Activated naive CD4-positive, alpha-beta T cell treated with anti-CD3 and anti-CD28 coated beads, Interleukin-2, amount 10 ng/mL, durations not matched to agents 7 days and 5 days (primary cell): ENCODE measurements at places on chromosomes 12 and 14.

- H3K27me3 ChIP-seq, result peaks cover 4% of the 10 kb centered on the region
- no peak overlapping the region for H3K4me3 ChIP-seq
- peaks cover 62% of the 10 kb centered on the region for H3K4me1 ChIP-seq
- peaks cover 14% of the 10 kb centered on the region for H3K36me3 ChIP-seq
Observed at GRCh38 chr14:68965261-68965761, 13.8 kb downstream of the ACTN1 start.

GRCh38 chr12:1553987-1554982 lies 40.1 kb downstream of the FBXL14 start:
- peaks cover 23% of the 10 kb centered on the region for H3K27me3 ChIP-seq
- no peak overlapping the region for H3K4me3 ChIP-seq
- no peak overlapping the region for H3K27ac ChIP-seq
- no peaks in the 10 kb centered on the region for H3K4me1 ChIP-seq
- no peaks in the 10 kb centered on the region for H3K36me3 ChIP-seq

DNA sequence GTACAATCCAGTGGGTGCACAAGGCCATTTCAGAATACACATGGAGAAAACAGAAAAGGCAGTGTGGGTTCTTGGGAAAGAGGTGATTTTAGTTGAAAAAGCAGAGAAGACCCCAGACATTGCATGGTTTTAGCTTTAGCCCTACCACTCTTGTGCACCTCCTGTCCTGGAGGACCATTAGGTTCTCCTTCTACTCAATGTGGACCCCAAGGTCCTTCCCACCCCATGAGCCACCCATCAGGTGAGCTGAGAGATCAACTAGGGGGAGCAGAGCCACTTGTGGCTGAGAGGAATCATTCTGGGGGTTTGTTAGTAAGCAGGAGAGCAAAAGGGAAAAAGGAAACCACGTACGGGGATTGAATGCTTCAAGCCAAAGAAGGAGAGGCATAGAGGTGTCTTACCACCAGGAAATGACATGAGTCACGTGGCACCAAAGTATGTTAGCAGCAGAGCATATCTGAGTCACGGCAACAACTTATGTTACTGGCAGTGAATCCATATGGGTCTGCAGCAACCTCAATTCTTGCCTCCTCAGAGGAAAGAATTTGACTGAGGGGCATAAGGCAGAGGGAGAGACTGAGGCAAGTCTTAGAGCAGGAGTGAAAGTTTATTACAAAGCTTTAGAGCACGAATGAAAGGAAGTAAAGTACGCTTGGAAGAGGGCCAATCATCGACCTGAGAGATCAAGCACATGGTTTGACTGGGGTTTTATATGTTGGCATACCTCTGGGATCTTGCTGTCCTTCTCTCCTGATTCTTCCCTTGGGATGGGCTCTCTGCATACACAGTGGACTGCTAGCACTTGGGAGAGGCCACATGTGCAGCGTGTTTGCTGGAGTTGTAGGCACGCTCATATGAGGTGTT lies 73.9 kb downstream of the HSD17B6 start:
- no peaks in the 10 kb centered on the region for H3K36me3 ChIP-seq
- H3K4me1 ChIP-seq, result peaks cover 18% of the 10 kb centered on the region
- no peak overlapping the region for H3K4me3 ChIP-seq
- DNase-seq, result peak; percentile 54
- peak overlapping the region; percentile 75 for H3K27ac ChIP-seq

GRCh38 chr14:103216399-103216798 lies 93.1 kb downstream of the TNFAIP2 start:
- H3K36me3 ChIP-seq, result no peaks in the 10 kb centered on the region
- peaks cover 43% of the 10 kb centered on the region for H3K27me3 ChIP-seq
- no peak overlapping the region for H3K27ac ChIP-seq
- no peak overlapping the region for H3K4me3 ChIP-seq
- no peak for DNase-seq
- H3K4me1 ChIP-seq, result no peaks in the 10 kb centered on the region

GRCh38 chr12:79366374-79366773 lies 324.4 kb downstream of the PAWR start:
- H3K27ac ChIP-seq, result no peak overlapping the region
- DNase-seq, result no peak

DNA sequence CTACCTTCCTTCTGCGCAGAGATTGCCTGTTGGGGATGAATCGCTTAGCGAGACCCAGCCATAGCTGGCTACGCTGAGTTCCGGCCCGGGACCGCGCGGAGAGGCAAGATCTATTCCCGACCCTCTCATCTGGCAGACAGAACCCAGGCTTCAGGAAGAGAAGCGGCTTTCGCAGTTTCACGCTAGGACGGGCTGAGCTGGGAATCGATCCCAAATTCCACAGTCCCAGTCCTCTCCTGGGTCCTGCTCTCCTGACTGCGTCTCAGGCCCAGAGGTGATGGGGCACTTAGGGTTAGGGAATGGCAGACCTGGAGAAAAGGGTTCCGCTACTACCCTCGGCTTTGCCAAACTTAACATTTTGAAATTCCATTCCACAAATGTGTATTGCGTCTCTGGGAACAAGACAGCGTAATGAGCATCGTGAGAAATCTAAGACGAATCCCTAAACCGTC lies 2.8 kb downstream of the PTPN21 start:
- peaks cover 76% of the 10 kb centered on the region for H3K27me3 ChIP-seq
- no peak for DNase-seq
- no peak overlapping the region for H3K27ac ChIP-seq
- peaks cover 31% of the 10 kb centered on the region for H3K4me1 ChIP-seq
- H3K36me3 ChIP-seq, result no peaks in the 10 kb centered on the region

DNA sequence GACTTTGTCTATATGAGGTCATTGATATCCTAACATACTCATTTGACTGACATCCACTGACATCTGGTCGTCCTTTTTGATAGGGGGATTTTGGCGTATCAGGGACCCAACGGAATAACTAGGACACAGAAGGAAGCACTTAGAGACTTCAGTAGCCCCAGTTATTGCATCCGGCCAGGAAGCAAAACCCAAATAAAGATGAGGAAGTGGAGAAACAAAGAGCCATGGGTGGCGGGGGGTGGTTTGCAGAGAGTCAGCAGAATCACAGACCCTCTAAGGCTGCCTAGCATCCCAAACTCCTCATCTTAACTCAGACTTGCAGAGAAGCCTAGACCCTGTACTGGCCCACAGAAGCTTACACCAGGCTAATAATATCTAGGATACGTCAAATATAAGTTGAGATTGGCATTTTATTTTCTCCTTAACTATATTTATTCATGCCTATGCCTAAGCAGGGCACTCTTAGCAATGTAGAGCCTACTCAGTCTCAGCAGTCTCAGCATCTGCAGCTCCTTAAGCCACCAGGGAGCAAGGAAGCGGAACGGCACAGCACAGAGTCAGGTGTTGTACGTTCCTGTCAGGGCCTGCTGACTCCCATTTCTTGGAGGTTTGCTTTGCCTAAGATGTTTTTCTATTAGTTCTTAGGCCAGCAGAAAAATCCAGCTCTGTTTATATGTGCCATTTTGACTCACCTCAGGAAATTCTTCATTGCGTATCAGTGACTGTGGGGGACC lies 45.1 kb downstream of the KCNA1 start:
- H3K4me3 ChIP-seq, result no peak overlapping the region
- DNase-seq, result no peak
- no peaks in the 10 kb centered on the region for H3K4me1 ChIP-seq
- no peak overlapping the region for H3K27ac ChIP-seq

DNA sequence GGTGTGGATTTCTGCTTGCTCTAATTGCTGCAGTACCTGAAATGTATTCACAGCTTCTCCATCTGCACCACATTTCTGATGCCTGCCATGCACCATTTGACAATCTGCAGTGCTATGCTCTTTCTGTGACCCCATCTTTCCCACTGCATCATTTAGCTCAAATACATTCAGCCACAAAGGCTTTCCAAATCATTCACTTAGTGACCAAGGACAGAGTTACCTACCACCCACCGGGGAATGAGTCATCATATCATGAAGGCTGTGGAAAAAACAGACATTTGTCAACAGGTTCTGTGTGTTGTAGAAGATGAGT lies 465.5 kb upstream of the ATP2B1 start:
- H3K4me3 ChIP-seq, result no peak overlapping the region
- no peak overlapping the region for H3K27ac ChIP-seq
- no peaks in the 10 kb centered on the region for H3K36me3 ChIP-seq
- peaks cover 3% of the 10 kb centered on the region for H3K27me3 ChIP-seq
- DNase-seq, result no peak

GRCh38 chr14:35403114-35403602 lies 1.4 kb downstream of the NFKBIA start:
- peak overlapping the region; percentile 88 for H3K4me3 ChIP-seq
- no peak for DNase-seq
- H3K36me3 ChIP-seq, result peaks cover 45% of the 10 kb centered on the region
- H3K27me3 ChIP-seq, result peaks cover 4% of the 10 kb centered on the region

GRCh38 chr12:31527083-31527482 lies 63.9 kb downstream of the DENND5B start:
- no peaks in the 10 kb centered on the region for H3K27me3 ChIP-seq
- no peak overlapping the region for H3K4me3 ChIP-seq
- no peak for DNase-seq
- H3K4me1 ChIP-seq, result no peaks in the 10 kb centered on the region

GRCh38 chr12:126160912-126161311 lies 1095.7 kb downstream of the AACS start:
- no peaks in the 10 kb centered on the region for H3K36me3 ChIP-seq
- H3K27ac ChIP-seq, result no peak overlapping the region
- H3K4me1 ChIP-seq, result no peaks in the 10 kb centered on the region
- no peak overlapping the region for H3K4me3 ChIP-seq

DNA sequence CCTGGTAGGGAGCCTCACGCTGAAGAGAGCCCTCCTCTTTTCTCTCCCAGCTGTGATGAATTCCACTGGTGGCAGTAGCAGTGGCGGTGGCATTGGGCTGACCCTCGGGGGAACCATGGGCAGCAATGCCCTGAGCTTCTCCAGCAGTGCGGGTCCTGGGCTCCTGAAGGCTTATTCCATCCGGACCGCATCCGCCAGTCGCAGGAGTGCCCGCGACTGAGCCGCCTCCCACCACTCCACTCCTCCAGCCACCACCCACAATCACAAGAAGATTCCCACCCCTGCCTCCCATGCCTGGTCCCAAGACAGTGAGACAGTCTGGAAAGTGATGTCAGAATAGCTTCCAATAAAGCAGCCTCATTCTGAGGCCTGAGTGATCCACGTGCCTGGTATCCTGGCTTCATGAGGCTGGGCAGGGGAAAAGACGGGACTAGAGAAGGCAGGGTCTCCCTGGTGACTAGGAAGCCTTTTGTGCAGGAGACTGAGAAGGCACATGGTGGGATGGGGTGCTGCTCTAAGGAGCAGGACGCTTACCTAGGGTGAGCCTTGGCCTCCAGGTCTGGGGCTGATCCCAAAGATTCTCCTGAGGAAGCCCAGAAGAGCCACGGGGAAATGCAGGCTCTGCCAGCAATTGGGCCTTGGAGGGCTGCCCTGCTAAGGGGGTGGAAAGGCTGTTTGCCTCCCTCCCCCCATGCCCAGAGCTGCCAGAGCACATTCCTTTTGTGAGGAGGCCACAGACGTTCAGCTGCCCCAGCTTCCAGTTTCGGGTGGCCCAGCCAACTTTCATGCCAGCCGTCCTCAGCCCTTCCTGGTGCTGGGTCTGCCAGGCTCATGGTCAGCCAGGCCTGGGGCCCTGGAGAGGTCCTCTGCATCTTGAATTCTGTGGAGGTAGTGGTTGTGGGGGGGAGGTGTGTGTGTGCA lies 15.8 kb downstream of the KRT7 start:
- H3K4me3 ChIP-seq, result no peak overlapping the region
- H3K4me1 ChIP-seq, result peaks cover 81% of the 10 kb centered on the region
- no peak overlapping the region for H3K27ac ChIP-seq
- H3K27me3 ChIP-seq, result peaks cover 33% of the 10 kb centered on the region
- peaks cover 20% of the 10 kb centered on the region for H3K36me3 ChIP-seq

DNA sequence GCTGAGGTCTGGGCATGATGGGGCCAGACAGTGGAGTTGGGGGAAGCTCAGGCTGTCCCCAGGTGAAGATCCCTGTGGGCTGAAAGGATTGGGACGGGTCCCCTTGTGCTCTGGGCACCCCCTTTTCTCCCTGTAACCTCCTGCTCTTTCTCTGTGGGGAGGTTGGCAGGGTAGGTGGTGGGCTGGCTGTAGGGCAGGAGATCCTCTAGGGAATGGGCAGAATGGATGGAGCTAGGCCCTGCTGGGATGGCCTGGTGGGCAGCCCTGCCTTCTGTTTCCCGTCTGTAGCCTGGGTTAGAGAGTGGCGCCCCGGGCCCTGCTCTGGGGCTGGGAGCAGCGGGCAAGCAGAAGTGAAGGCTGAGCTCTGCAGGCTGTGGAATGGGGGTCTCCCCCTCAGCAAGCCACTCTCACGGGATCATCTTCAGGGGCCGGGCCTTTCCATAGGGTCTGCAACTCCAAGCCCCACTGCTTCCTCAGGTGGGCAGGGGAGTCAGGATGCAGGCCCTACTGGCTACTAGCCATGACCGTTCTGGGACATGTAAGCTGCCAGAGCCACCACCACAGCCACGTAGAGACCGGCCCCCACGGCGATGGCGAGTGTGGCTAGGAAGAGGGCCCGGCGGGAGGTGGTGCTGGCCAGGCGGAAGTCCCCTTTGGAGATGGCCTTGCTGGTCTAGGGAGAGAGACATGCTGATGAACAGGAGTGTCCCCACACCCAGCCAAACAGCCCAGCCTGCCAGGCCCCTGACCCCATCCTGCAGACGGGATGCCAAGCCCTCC lies 18.8 kb downstream of the SYNDIG1L start:
- no peak for DNase-seq
- H3K4me1 ChIP-seq, result peaks cover 11% of the 10 kb centered on the region
- H3K4me3 ChIP-seq, result no peak overlapping the region
- H3K27ac ChIP-seq, result no peak overlapping the region
- H3K36me3 ChIP-seq, result no peaks in the 10 kb centered on the region
- peaks cover 13% of the 10 kb centered on the region for H3K27me3 ChIP-seq

- no peaks in the 10 kb centered on the region for H3K36me3 ChIP-seq
- no peak overlapping the region for H3K27ac ChIP-seq
- H3K4me3 ChIP-seq, result no peak overlapping the region
- no peaks in the 10 kb centered on the region for H3K4me1 ChIP-seq
Observed at GRCh38 chr14:22429546-22430294, 159.3 kb downstream of the DAD1 start.
